Urothelium cell line (cell line): ENCODE measurements at places on chromosomes 7 and 10.

- DNase-seq: peak; percentile 36
These were observed at the start of gene PCDH15 for GRCh38 chr10:54800741-54801421. Gene PCDH15 (minus strand): TSS chr10:54801231. CDS start chr10:54664262, 136,969 bp downstream.

- peak; percentile 20 for DNase-seq
These were observed 412.1 kb upstream of the CELF2 start for GRCh38 chr10:10605551-10606081.

GRCh38 chr10:29826801-29827450, 192.2 kb upstream of the SVIL start:
- DNase-seq: no peak

DNA sequence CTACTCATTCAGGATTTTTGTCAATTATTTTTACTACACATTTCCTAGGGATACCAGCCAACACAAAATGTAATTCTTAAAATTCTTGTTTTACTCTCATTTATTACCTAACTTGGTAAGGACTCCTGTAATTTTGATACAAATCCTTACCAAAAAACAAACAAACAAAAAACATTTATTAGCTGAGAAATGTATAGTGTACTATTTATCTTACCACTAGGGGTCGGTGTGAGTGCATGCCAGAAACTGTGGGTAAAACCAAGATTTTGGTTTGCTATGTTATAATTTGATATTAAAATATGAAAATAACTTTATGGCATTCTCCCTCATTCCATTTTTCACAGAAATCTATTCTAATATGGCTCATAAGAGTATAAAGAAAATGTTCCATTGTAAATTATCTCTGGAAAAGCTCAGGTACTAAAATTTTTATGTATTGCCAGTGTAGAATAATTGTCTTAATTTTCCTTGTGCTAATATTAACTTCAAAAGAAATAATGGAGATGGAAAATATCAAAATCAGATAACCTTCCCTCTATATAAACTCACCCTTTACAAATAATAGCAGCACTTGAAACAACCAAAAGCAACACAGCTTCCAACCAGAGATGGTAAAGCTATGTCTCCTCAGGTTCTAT, 290.8 kb upstream of the PCDH15 start:
- DNase-seq: no peak

- DNase-seq: no peak
These were observed 99.6 kb downstream of the CHST15 start for GRCh38 chr10:123993534-123994416.

GRCh38 chr7:92645114-92646061, 55.2 kb upstream of the FAM133B start:
- peak; percentile 66 for DNase-seq

DNA sequence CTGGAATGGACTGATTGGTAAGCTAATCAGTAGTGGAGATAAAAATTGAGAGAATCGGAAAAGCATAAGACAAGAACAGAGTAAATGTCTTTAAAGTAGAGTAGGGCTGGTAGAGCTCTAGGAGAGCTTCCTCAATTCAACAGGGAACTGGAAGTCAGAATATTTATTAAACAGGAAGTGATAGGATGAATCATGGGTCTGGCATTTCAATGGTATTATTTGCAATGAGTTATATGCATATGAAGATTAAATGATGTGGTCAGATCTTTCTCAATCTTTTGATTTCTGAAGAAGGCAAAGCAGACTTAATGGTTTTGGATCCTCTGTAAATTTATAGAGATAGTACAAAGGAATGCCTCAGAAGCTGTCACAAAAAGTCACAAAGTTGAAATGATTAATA, 349.0 kb downstream of the HPSE2 start:
- DNase-seq: no peak

GRCh38 chr7:47384755-47385535, 197.0 kb downstream of the TNS3 start:
- no peak for DNase-seq

- peak; percentile 58 for DNase-seq
These were observed 76.3 kb downstream of the CLIP2 start for GRCh38 chr7:74365322-74366022.

DNA sequence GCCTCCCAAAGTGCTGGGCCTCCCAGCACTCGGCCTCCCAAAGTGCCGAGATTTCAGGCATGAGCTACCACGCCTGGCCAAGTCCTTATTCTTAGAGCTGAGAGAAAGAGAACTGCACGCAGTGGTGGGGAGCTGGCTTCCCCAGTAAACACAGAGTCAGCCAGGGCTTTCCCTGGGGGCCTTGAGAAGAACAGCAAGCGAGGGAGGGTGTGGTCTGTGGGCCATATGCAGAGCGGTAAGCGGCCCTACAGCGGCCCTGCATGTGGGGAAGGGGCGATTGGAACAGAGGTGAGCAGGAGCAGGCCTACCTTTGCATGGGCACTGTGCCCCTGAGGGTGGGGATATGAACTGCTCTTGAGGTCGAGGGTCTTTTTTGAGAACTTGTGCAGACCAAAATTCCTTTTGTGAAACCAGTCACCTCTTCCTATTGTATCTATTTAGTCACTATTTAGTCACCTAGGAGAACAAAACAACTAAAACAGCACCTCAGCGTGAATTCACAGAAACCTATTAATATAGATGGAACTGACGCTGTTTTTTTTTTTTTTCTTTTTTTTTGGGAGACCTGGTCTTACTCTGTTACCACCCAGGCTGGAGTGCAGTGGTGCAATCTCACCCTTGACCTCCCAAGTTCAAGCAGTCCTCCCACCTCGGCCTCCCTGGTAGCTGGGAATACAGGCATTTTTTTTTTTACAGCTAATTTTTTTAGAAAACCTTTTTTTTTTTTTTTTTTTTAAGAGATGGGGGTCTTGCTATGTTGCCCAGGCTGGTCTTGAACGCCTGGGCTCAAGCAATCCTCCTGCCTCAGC, 36.9 kb upstream of the SH2D4B start:
- no peak for DNase-seq

DNA sequence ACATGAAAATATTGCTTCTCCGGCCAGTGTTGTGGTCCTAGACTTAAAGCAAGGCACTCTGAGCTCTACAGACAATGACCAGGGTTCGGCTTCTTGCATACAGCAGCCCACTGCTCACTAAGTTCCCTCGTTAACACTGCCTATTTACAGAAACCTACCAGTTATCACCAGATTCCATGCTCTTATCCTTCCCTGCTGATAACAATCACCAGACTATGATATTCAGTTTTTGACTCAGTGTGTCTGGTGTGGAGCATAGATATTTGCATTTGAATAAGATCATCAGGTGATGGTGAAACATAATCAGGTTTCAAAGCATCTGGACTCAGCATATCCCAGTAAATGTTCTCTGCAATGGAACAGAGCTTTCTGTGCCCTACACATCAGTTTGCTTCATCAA, 182.3 kb downstream of the SNX13 start:
- DNase-seq: no peak

- no peak for DNase-seq
These were observed 76.1 kb downstream of the PROSER2 start for GRCh38 chr10:11899067-11899876.

- DNase-seq: no peak
These were observed 25.9 kb downstream of the LAMB1 start for GRCh38 chr7:107977048-107977447.

- DNase-seq: no peak
These were observed 13.8 kb downstream of the PARP12 start for GRCh38 chr7:140048989-140049338.

GRCh38 chr7:110645060-110645459, 445.9 kb upstream of the LRRN3 start:
- DNase-seq: no peak

DNA sequence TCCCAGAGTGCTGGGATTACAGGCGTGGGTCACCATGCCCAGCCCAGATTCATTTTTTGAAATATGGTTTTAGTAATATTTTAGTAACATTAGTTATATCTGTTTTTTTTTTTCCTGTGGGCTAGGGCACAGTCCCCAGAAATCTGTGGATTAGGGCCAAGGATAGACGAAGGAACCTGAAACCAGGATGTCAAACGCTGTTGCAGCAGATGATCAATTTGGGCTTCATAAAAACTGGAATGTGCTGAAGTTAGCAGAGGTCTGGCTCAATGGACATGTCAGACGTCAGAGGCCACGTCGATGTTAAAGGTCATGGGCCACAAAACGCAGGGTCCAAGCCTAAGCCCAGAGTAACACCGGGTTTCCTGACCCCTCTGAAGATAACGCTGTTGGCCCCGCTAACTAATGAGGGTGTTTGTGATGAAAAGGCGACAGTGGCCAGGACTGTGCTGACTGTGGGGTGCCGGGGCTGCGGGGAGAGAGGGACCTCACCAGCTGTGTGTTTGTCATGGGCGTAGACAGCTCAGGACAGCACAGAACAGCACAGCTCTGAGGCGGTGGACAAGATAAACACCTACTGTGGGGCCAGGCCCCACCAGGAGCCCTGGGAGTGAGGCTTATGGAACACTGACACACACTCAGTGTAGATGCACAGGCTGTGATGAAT, 23.8 kb upstream of the GTPBP4 start:
- DNase-seq: no peak

- DNase-seq: no peak
These were observed 10.7 kb downstream of the CYP2E1 start for GRCh38 chr10:133537546-133538545.

GRCh38 chr10:84333864-84334451, 5.6 kb downstream of the CCSER2 start:
- no peak for DNase-seq

GRCh38 chr10:132879408-132880127, 62.8 kb downstream of the CFAP46 start:
- no peak for DNase-seq
